ENCODE measurements at places on chromosomes 2 and 18. TPM values are rescaled to one million over a fixed set of nuclear protein-coding genes. Genes with fewer than 3 reads are reported as not detected.

DNA sequence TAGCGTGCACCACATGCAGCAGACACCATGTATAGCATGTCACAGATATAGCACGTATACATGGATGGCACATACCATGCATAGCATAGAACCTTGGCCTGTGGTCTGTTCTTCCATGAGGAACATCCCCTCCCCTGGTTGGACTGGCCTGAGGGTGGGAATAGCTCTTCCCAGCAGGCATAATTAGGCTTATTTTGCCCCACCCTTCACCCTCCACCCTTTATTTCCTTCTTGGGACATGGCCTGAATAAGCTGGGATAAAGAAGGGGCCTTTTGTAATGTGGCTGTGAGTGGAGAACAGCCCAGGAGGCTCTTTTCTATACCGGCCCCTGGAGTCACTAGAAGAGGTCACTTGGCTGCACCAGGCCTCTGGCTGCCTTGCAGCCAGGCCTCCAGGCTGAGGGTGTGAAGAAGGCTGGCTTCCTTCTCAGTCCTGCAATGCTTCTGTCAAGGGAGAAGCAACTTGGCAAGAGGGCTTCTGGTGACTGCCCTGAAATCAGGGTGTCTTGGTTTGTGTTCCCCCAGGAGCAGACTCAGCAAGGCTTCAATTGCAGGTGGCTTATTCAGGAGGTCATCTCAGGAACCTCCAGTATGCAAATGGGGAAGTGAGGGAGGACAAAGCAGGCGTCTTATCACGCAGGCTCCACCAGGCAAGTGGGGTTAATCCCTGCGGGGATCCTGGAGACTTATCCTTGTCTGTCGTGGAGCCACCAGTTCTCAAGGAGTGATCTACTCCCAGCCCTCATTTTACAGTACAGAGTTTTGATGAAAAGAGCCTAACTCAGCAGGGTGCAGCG lies 68.2 kb downstream of the HS6ST1 start:
- no peaks in the 10 kb centered on the region for H3K4me1 ChIP-seq
- H3K36me3 ChIP-seq: no peaks in the 10 kb centered on the region
- no peaks in the 10 kb centered on the region for H3K27me3 ChIP-seq
- no peak overlapping the region for H3K27ac ChIP-seq
- no peak for DNase-seq
- no peak overlapping the region for H3K4me3 ChIP-seq

DNA sequence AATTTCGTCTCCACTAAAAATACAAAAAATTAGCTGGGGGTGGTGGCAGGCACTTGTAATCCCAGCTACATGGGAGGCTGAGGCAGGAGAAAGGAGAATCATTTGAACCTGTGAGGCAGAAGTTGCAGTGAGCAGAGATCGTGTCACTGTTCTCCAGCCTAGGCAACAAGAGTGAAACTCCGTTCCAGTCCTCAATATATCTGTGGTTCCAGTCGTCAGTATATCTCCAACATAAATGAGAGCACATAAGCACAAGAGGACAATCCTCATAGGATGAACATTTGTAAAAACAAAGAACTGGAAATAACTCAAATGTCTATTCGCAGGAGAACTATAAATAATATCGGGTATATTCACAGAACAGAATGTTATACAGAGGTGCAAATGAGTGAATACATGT lies 13.1 kb upstream of the PLEK start:
- H3K27me3 ChIP-seq: no peaks in the 10 kb centered on the region
- H3K4me3 ChIP-seq: no peak overlapping the region
- DNase-seq: no peak
- H3K27ac ChIP-seq: no peak overlapping the region
- no peaks in the 10 kb centered on the region for H3K36me3 ChIP-seq

GRCh38 chr2:237597196-237598145 lies 6.9 kb upstream of the RAB17 start:
- no peak overlapping the region for H3K4me3 ChIP-seq
- no peaks in the 10 kb centered on the region for H3K4me1 ChIP-seq
- H3K27me3 ChIP-seq: no peaks in the 10 kb centered on the region
- no peaks in the 10 kb centered on the region for H3K36me3 ChIP-seq
- no peak for DNase-seq

GRCh38 chr2:54382601-54383000 lies 73.5 kb upstream of the SPTBN1 start:
- no peak overlapping the region for H3K4me3 ChIP-seq
- DNase-seq: no peak
- no peak overlapping the region for H3K27ac ChIP-seq
- no peaks in the 10 kb centered on the region for H3K4me1 ChIP-seq

The LBX2 gene
- 0.38 TPM for total RNA-seq

DNA sequence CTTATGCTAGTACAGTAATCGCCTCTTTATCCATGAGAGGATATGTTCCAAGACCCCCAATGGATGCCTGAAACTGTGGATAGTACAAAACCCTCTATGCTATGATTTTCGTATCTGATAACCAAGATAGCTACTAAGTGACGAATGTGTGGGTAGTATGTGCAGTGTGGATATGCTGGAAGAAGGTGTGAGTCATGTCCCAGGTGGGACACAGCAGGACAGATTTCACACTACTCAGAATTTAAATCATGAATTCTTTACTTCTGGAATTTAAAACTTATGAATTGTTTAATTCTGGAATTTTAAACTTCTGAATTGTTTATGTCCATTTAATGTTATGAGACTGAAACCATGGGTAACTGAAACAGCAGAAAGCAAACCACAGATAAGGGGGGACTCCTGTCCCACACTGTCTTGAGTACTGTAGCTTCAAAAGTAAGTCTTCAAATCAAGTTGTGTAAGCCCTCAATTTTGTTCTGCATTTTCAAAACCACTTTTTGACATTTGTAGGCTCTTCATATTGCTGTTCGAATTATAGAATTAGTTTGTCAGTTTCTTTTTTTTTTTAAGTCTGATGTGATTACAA lies 116.0 kb downstream of the LTBP1 start:
- no peak for DNase-seq
- no peak overlapping the region for H3K27ac ChIP-seq
- no peaks in the 10 kb centered on the region for H3K36me3 ChIP-seq
- H3K27me3 ChIP-seq: no peaks in the 10 kb centered on the region

DNA sequence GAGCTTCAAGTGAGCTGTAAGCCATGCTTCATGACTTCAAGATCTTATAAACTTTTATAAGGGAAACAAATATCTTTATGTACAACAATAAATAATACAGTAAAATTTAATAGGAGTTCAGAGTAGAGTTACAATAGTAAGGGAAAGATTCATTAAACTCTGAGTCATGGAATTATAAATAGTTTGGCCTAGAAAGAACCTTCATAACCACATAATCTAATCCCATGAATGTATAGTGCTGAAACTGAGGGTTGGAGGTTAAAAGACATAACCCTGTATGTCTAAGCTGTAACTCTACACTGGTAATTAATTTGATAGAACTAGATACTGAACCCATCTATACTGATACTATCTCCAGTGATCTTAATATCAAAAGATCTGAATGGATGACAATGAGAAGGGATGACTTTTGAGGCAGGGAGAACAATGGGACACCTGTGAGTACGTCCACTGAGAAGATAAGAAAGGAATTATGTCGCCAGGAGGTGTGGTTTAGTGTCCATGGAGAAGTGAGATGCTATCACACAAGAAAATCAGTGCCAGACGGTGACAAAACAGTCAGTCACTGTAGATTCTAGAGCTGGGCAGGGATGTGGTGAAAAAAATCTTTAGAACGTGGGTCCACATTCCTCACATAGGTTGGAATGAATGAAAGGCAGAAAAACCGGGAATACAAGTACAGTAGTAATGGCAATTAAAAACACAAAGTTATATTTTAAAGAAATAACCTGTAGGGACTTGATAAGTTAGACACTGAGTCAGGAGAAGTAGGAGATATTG lies 1.1 kb downstream of the IL1F10 start:
- no peaks in the 10 kb centered on the region for H3K4me1 ChIP-seq
- no peak for DNase-seq
- H3K36me3 ChIP-seq: no peaks in the 10 kb centered on the region
- no peak overlapping the region for H3K4me3 ChIP-seq
- H3K27me3 ChIP-seq: no peaks in the 10 kb centered on the region

GRCh38 chr2:13524492-13524891 lies 807.8 kb downstream of the TRIB2 start:
- no peak overlapping the region for H3K4me3 ChIP-seq
- DNase-seq: no peak
- no peaks in the 10 kb centered on the region for H3K27me3 ChIP-seq
- H3K4me1 ChIP-seq: no peaks in the 10 kb centered on the region
- H3K27ac ChIP-seq: no peak overlapping the region

The CBLN2 gene
- total RNA-seq: not detected

GRCh38 chr2:105744091-105744908 lies 412 bp upstream of the NCK2 start:
- H3K4me1 ChIP-seq: peaks cover 73% of the 10 kb centered on the region
- H3K27ac ChIP-seq: peak overlapping the region; percentile 11
- H3K27me3 ChIP-seq: no peaks in the 10 kb centered on the region
- peak overlapping the region; percentile 45 for H3K4me3 ChIP-seq

The HOXD1 gene
- total RNA-seq: not detected

DNA sequence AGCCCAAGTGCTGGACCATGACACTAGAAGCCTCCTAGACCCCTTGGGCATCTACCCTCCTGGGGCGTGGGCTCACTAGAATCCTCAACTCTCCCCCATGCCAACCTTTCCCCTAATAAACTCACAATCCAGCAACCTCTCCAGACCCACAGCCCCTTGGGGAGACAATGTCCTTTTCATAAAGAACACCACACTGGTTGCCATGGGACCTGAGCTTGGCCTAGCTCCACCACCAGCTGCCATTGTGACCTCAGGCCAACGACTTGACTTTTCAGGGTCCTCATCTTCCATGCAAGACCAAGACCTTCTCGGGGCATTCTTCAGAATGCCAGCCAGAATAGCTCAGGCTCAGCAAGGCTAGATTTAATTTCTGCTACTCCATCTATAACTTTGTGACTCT lies 128.1 kb upstream of the NPAS2 start:
- no peaks in the 10 kb centered on the region for H3K4me1 ChIP-seq
- H3K27me3 ChIP-seq: no peaks in the 10 kb centered on the region
- no peak overlapping the region for H3K4me3 ChIP-seq
- no peak for DNase-seq
- H3K27ac ChIP-seq: no peak overlapping the region

DNA sequence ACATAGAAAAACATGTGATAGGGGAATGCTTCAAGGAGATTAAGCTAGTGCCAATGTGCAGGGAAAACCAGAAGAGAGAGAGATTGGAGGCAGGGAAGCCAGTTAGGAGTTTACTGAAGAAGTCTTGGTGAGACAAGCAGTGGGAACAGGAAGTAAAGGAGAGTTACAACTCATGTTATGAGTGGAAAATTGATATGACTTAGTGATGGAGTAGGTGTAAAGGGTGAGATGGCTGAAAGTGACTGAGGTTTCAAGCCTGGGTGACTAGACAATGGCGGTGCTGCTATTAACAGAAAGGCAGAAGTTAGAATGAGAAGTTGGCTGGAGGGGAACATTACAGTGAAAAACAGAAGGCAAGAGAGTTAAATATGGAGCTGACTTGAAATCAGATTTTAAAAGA lies 16.5 kb downstream of the DOK1 start:
- no peaks in the 10 kb centered on the region for H3K36me3 ChIP-seq
- H3K27me3 ChIP-seq: no peaks in the 10 kb centered on the region
- no peak overlapping the region for H3K4me3 ChIP-seq
- peaks cover 11% of the 10 kb centered on the region for H3K4me1 ChIP-seq
- no peak overlapping the region for H3K27ac ChIP-seq
- DNase-seq: no peak

- no peaks in the 10 kb centered on the region for H3K36me3 ChIP-seq
- no peak for DNase-seq
- no peak overlapping the region for H3K4me3 ChIP-seq
- H3K4me1 ChIP-seq: peaks cover 12% of the 10 kb centered on the region
- H3K27ac ChIP-seq: no peak overlapping the region
Observed at GRCh38 chr2:38659115-38659514, 6.8 kb upstream of the GALM start.

DNA sequence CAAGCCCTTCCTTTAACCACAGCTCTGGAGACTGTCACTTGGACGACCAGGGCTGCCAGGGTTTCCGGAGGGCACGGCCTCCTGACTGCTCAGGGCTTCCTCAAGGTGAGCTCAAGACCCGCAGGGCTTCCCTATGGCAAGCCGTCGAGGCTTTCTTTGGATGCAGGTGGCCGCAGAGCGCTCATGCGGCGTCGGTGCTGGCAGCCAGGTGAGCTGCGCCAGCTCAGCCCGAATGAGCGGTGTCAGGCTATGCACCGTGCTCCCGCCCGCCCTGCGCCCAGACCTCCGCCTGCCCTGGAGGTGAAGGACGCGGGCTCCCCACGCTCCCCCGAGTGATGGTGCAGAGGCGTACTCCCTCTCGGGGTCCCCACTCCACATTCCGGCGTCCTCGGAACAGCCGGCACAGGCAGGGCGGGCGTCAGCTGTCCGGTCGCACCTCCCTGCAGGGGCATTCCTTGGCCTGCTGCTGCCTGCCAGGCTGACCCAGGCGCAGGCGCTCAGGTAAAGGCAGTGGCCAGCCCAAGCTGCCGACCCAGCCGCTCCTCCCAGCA lies 20.8 kb upstream of the TUBB6 start:
- H3K36me3 ChIP-seq: no peaks in the 10 kb centered on the region
- no peak for DNase-seq
- no peak overlapping the region for H3K27ac ChIP-seq
- no peaks in the 10 kb centered on the region for H3K4me1 ChIP-seq
- H3K27me3 ChIP-seq: no peaks in the 10 kb centered on the region

The KIF1A gene
- 1.6 TPM for total RNA-seq

- H3K4me3 ChIP-seq: no peak overlapping the region
- H3K4me1 ChIP-seq: no peaks in the 10 kb centered on the region
- peaks cover 51% of the 10 kb centered on the region for H3K36me3 ChIP-seq
- H3K27ac ChIP-seq: no peak overlapping the region
- DNase-seq: no peak
- H3K27me3 ChIP-seq: no peaks in the 10 kb centered on the region
Observed at GRCh38 chr18:2917259-2918047, 70.6 kb downstream of the EMILIN2 start.

DNA sequence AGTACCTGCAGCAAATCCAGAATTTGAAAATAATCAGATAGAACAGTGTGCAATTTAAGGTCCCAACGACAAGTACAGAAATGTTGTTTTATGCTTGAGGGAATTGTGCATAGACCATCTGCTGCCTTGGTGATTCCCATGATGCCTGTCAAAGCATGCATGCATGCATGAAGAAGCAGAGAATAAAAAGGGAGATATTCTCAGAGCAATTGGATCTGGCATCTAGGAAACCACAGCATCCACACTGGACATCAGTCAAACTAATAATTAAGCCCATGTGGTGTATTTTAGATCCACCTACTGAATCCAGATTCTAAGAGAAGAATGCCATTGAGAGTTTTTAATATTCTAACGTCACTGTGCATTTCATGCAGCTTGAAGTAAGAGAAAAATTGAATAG lies 361.2 kb downstream of the FSIP2 start:
- H3K27ac ChIP-seq: no peak overlapping the region
- no peaks in the 10 kb centered on the region for H3K4me1 ChIP-seq
- H3K27me3 ChIP-seq: no peaks in the 10 kb centered on the region
- no peak overlapping the region for H3K4me3 ChIP-seq
- no peak for DNase-seq

GRCh38 chr2:39689272-39689841 lies 23.6 kb downstream of the TMEM178A start:
- no peak for DNase-seq
- no peaks in the 10 kb centered on the region for H3K27me3 ChIP-seq
- H3K36me3 ChIP-seq: no peaks in the 10 kb centered on the region

GRCh38 chr2:45786836-45787357 lies 135.4 kb downstream of the PRKCE start:
- no peaks in the 10 kb centered on the region for H3K36me3 ChIP-seq
- H3K27me3 ChIP-seq: no peaks in the 10 kb centered on the region
- no peak overlapping the region for H3K27ac ChIP-seq
- DNase-seq: no peak
- no peak overlapping the region for H3K4me3 ChIP-seq
- H3K4me1 ChIP-seq: no peaks in the 10 kb centered on the region

GRCh38 chr2:240169486-240170353 lies 29.3 kb upstream of the OTOS start:
- no peaks in the 10 kb centered on the region for H3K4me1 ChIP-seq
- H3K36me3 ChIP-seq: no peaks in the 10 kb centered on the region
- H3K4me3 ChIP-seq: no peak overlapping the region
- no peak overlapping the region for H3K27ac ChIP-seq
- no peak for DNase-seq

Measured in CD8-positive, alpha-beta memory T cell (primary cell).